Liver (tissue), 10 donors: ENCODE measurements at places on chromosomes 12 and 14. TPM values are rescaled to one million over a fixed set of nuclear protein-coding genes. Genes with fewer than 3 reads are reported as not detected.

DNA sequence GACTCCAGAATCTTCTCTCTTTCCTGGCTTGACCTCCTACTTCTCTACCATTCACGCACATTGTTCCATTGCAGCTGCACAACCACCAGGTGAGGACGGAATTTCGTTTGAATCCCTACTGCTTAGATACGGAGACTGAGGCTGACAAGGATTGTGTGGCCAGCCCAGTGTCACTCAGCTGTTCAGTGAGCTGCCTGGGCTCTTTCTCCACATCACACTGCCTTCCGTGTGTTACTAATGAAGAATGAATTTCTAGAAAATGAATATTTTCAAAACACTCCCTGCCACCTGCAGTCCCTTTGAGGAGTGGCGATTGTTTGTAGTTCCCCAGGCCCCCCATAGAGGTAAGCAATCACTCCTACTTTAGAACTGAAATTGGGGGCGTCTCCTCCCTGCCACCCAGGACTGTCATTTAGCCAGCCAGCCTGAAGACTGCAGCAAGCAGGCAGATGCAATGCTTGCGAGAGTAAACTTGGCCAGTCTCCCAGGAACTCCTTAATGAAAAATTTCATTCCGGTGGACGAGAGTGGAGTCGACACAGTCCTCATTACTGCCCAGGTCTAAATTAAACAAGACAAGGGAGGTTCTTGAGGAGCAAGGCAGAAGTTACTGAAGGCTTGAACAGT lies 239.7 kb downstream of the SLC41A2 start:
- H3K27me3 ChIP-seq, result no peaks in the 10 kb centered on the region
- no peaks in the 10 kb centered on the region for H3K36me3 ChIP-seq
- H3K27ac ChIP-seq, result no peak overlapping the region
- no peak for DNase-seq

DNA sequence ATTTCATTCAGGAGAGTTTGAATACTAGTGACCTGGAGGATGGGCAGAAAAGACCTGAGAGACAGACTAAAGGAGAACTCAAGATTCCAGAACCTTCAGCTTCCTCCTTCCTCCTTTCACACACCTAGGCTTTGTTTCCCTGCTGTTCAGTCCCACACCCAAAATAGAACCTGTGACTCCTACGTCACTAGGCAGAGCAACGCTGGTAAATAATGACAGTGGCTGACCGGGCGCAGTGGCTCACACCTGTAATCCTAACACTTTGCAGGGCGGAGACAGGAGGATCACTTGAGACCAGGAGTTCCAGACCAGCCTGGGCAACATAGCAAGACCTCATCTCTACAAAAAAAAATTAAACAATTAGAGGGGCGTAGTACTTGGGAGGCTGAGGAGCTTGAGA lies 166.4 kb upstream of the FKBP4 start:
- H3K4me1 ChIP-seq, result no peaks in the 10 kb centered on the region
- no peak overlapping the region for H3K4me3 ChIP-seq
- H3K36me3 ChIP-seq, result no peaks in the 10 kb centered on the region
- no peaks in the 10 kb centered on the region for H3K27me3 ChIP-seq

- H3K27me3 ChIP-seq, result peaks cover 3% of the 10 kb centered on the region
- no peaks in the 10 kb centered on the region for H3K36me3 ChIP-seq
- H3K4me3 ChIP-seq, result no peak overlapping the region
- no peaks in the 10 kb centered on the region for H3K4me1 ChIP-seq
- no peak for DNase-seq
These were observed 448.2 kb downstream of the NRXN3 start for GRCh38 chr14:78618368-78618767.

Gene ADAM20
- total RNA-seq, result 2.6 TPM

Gene CACNA1C
- total RNA-seq, result 1.9 TPM

DNA sequence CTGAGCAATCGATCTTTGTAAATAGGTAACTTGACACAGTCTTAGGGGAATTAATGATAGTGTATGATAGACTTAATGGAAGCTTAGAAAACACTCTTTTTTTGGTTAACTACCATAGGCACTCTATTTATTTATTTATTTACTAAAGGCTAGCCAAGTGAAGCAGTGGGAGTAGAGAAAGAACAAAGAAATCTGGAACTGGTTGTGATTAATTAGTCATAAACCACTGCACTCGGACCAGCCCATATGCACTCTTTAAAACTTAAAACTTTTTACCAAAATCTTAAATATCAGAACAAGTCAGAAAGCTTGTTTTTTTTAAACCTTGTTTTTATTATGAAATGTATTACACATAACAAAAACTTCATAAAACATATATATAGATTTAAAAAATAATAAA lies 49.5 kb upstream of the SRP54 start:
- H3K27me3 ChIP-seq, result no peaks in the 10 kb centered on the region
- no peak for DNase-seq
- no peak overlapping the region for H3K27ac ChIP-seq

Gene C12orf50
- total RNA-seq, result 0.08 TPM

DNA sequence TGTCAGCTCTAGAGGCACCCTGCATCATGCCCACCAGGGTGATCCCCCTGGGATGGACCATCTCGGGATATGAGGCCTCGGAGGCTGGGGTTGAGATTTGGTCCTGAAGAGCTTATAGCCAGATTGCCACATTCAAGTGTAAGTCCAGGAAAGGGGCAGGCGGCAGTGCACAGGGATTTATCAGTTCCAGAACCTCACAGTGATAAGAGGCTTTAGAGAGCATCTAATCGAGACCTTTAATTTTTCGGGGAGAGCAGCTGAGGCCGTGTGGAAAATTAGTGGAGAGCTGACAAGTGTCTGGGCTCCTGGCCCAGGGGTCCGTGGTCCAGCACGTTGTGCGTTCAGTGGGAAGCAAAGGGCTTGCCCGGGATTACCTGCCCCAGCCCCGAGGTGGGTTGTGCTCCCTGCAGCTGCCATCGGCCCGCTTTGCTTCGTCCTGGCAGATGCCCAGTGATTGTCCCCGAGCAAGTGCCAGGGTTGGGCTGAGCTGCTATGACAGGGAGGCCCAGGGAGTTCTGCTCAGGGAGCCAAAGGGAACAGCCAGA lies 52.1 kb downstream of the C14orf132 start:
- H3K4me3 ChIP-seq, result no peak overlapping the region
- no peak overlapping the region for H3K27ac ChIP-seq
- H3K36me3 ChIP-seq, result no peaks in the 10 kb centered on the region
- H3K27me3 ChIP-seq, result no peaks in the 10 kb centered on the region
- DNase-seq, result no peak
- H3K4me1 ChIP-seq, result peaks cover 15% of the 10 kb centered on the region

- no peaks in the 10 kb centered on the region for H3K27me3 ChIP-seq
- no peak overlapping the region for H3K27ac ChIP-seq
- DNase-seq, result no peak
- H3K36me3 ChIP-seq, result no peaks in the 10 kb centered on the region
These were observed 51.2 kb downstream of the TESC start for GRCh38 chr12:117047810-117048584.

Gene TPPP2
- 5.9 TPM for total RNA-seq

Gene KRT73
- not detected for total RNA-seq

DNA sequence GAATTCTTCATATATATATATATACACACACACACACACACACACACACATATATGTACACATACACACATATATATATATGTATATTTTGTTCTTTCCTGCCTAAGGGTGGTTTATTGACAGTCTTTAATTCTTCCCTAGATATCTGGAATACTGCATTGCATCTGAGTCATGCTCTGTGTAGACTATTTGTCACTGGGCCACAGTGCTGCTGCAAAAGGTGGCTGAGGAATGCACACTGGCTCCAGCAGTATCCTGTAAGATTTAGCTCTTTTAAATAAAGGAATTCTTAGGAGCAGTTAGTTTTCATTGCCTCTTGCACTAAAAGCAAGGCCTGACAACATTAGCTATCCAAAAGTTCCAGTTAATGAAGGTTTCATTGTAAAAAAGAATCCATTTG lies 200.9 kb downstream of the APAF1 start:
- H3K4me1 ChIP-seq, result no peaks in the 10 kb centered on the region
- H3K27ac ChIP-seq, result no peak overlapping the region
- DNase-seq, result no peak

GRCh38 chr14:60274448-60274847 lies 25.4 kb downstream of the PPM1A start:
- H3K27ac ChIP-seq, result no peak overlapping the region
- DNase-seq, result no peak
- no peaks in the 10 kb centered on the region for H3K36me3 ChIP-seq
- H3K4me1 ChIP-seq, result peaks cover 7% of the 10 kb centered on the region
- no peak overlapping the region for H3K4me3 ChIP-seq

GRCh38 chr12:11228296-11228879 lies 41.1 kb downstream of the PRB3 start:
- no peaks in the 10 kb centered on the region for H3K27me3 ChIP-seq
- no peaks in the 10 kb centered on the region for H3K4me1 ChIP-seq
- no peak overlapping the region for H3K27ac ChIP-seq
- no peaks in the 10 kb centered on the region for H3K36me3 ChIP-seq
- peak; percentile 37 for DNase-seq
- H3K4me3 ChIP-seq, result no peak overlapping the region

DNA sequence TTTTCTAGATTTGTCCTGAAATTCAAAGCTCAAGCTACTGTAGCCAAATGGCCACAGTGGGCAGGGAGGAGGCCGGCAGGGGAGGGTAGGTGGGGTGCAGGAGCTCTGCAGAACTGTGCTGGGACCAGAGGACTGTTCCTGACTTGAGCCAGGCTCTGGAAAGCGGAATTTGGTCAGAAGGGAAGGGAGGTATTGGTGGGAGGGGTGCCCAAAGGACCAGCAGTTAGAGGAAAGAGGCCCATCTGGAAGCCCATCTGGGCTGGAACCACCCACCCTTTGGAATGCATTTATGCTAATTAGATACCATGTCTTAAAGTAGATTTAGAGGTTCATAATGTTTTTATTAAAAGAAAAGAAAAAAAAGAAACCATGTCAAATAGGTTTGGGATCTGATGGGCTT lies 24.5 kb upstream of the JPH4 start:
- H3K27ac ChIP-seq, result no peak overlapping the region
- peaks cover under 1% of the 10 kb centered on the region for H3K4me1 ChIP-seq
- no peak overlapping the region for H3K4me3 ChIP-seq
- no peaks in the 10 kb centered on the region for H3K36me3 ChIP-seq
- no peak for DNase-seq

Gene SPTB
- total RNA-seq, result 0.33 TPM

GRCh38 chr12:117528538-117528937 lies 167.1 kb upstream of the NOS1 start:
- DNase-seq, result no peak
- no peak overlapping the region for H3K27ac ChIP-seq
- H3K27me3 ChIP-seq, result no peaks in the 10 kb centered on the region
- no peak overlapping the region for H3K4me3 ChIP-seq
- H3K36me3 ChIP-seq, result no peaks in the 10 kb centered on the region

- H3K4me3 ChIP-seq, result no peak overlapping the region
- peak overlapping the region; percentile 89 for H3K27ac ChIP-seq
- no peaks in the 10 kb centered on the region for H3K27me3 ChIP-seq
- H3K36me3 ChIP-seq, result no peaks in the 10 kb centered on the region
- DNase-seq, result no peak
These were observed 38.3 kb upstream of the PNMA1 start for GRCh38 chr14:73752297-73752992.

- peak within 1 kb of the TSS; percentile 65 for H3K4me3 ChIP-seq
- peak; percentile 64 for DNase-seq
- H3K27ac ChIP-seq, result no peak within 1 kb of the TSS
- H3K36me3 ChIP-seq, result no peaks in the 10 kb centered on the region
- peaks cover 5% of the 10 kb centered on the region for H3K27me3 ChIP-seq
- no peaks in the 10 kb centered on the region for H3K4me1 ChIP-seq
These were observed at the start of gene B4GALNT1 for GRCh38 chr12:57632958-57633840. Gene B4GALNT1 (minus strand): TSS chr12:57633201. CDS start chr12:57632132, 1,069 bp downstream.

Gene GDF3
- total RNA-seq, result not detected

GRCh38 chr14:61925043-61925442 lies 162.8 kb downstream of the SNAPC1 start:
- no peaks in the 10 kb centered on the region for H3K4me1 ChIP-seq
- H3K36me3 ChIP-seq, result no peaks in the 10 kb centered on the region
- no peak for DNase-seq
- H3K27ac ChIP-seq, result no peak overlapping the region
- no peaks in the 10 kb centered on the region for H3K27me3 ChIP-seq
- no peak overlapping the region for H3K4me3 ChIP-seq

GRCh38 chr14:43795600-43796228 lies 711.4 kb downstream of the FSCB start:
- no peaks in the 10 kb centered on the region for H3K27me3 ChIP-seq
- H3K4me3 ChIP-seq, result no peak overlapping the region
- DNase-seq, result no peak
- no peak overlapping the region for H3K27ac ChIP-seq
- no peaks in the 10 kb centered on the region for H3K4me1 ChIP-seq

Gene NPAS3
- total RNA-seq, result 0.08 TPM

- H3K4me3 ChIP-seq, result no peak overlapping the region
- no peaks in the 10 kb centered on the region for H3K36me3 ChIP-seq
- H3K27ac ChIP-seq, result no peak overlapping the region
- no peaks in the 10 kb centered on the region for H3K27me3 ChIP-seq
- DNase-seq, result no peak
These were observed 390.7 kb downstream of the SYT1 start for GRCh38 chr12:79255288-79255687.

Gene ACSS3
- 24.7 TPM for total RNA-seq

Gene ULK1
- 14.1 TPM for total RNA-seq

- H3K27me3 ChIP-seq, result no peaks in the 10 kb centered on the region
- no peaks in the 10 kb centered on the region for H3K36me3 ChIP-seq
- no peak for DNase-seq
These were observed 205.8 kb upstream of the SLC16A7 start for GRCh38 chr12:59389968-59390576.

- no peak overlapping the region for H3K27ac ChIP-seq
- H3K27me3 ChIP-seq, result no peaks in the 10 kb centered on the region
- no peaks in the 10 kb centered on the region for H3K4me1 ChIP-seq
- H3K4me3 ChIP-seq, result no peak overlapping the region
These were observed 12.8 kb upstream of the TESC start for GRCh38 chr12:117111821-117112595.

GRCh38 chr12:48164451-48164850 lies 7.1 kb upstream of the ASB8 start:
- no peak for DNase-seq
- no peaks in the 10 kb centered on the region for H3K36me3 ChIP-seq
- H3K4me3 ChIP-seq, result no peak overlapping the region
- peaks cover 3% of the 10 kb centered on the region for H3K4me1 ChIP-seq
- no peaks in the 10 kb centered on the region for H3K27me3 ChIP-seq

Gene DBX2
- total RNA-seq, result not detected

GRCh38 chr12:94276725-94277124 lies 128.3 kb downstream of the PLXNC1 start:
- DNase-seq, result no peak
- H3K36me3 ChIP-seq, result no peaks in the 10 kb centered on the region
- H3K4me3 ChIP-seq, result no peak overlapping the region
- H3K27ac ChIP-seq, result no peak overlapping the region
- H3K27me3 ChIP-seq, result no peaks in the 10 kb centered on the region
- peaks cover 22% of the 10 kb centered on the region for H3K4me1 ChIP-seq

DNA sequence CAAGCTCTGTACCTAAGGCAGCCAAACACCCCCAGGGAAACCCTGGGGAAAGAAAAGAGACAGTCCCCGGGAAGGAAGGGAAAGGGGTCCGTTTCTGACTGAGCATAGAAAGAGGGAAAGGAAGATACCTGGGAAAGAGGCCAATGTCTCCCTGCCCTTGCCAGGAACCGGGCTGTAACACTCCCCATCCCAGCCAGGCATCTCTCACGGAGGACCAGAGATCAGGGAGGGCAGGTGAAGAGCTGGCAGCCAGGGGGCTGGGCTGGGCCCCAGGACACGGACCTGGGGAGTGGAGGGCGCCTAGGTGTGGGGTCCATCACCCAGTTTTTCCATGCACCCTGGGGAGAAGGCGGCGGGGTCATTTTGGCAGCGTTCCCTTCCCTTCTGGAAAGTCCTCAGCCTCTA lies 18.9 kb upstream of the PLEKHH1 start:
- no peaks in the 10 kb centered on the region for H3K36me3 ChIP-seq
- no peak for DNase-seq
- no peak overlapping the region for H3K27ac ChIP-seq

- no peaks in the 10 kb centered on the region for H3K36me3 ChIP-seq
- no peak overlapping the region for H3K4me3 ChIP-seq
- no peaks in the 10 kb centered on the region for H3K4me1 ChIP-seq
- no peak for DNase-seq
These were observed 64.3 kb downstream of the PDE6H start for GRCh38 chr12:15037091-15037687.
